Naive B cell (primary cell): ENCODE measurements at places on chromosomes 11 and 22.
A peak's percentile ranks its signal among the peaks of the same experiment; 100 is the strongest.

DNA sequence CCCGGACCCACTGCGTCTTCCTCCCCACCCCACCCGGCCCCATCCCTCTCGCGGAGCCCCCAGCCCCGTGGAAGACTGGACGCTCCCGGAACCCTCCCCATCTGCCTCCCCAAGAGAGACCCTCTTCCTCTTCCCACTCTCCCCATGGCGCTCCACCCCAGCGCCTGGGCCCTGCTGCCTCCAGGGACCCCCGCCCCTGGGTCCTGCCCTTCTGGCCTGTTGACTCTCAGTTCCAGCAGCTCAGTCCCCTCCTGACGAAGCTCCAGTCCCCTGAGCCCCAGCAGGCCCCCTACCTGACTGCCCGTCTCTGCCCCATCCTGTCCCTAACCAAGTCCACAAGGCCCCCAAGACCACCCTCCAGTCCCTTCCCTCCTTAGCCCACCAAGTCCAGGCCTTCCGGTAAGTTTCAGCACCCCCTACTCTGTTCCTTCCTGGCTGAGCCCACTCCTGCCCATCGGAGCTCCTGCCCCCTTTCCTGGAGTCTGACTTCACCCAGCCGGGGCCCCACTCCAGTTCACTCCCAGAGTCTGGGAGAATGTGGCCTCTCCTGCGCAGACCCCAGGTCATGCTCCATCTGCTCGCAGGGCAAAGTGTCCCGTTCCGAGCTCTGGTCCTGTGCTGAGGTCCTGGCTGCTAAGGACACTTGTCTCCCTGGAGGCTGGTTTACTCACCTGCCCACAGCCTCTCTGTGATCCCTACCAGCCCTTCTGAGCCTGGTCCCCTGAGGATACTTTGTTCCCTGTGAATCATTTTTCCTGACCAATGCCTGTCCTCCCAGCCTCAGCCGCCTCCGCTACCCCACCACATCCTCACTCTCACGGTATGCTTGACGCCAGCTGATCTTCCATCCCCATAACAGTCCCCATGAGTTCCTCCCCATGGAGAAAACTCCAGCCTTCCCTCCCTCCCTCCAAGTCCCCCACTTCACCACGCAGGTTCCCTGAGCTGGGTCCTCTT lies 722 bp downstream of the IFITM10 start:
- peaks cover 18% of the 10 kb centered on the region for H3K36me3 ChIP-seq
- H3K27ac ChIP-seq: no peak overlapping the region
- H3K4me1 ChIP-seq: peaks cover 21% of the 10 kb centered on the region
- H3K4me3 ChIP-seq: no peak overlapping the region
- DNase-seq: no peak

GRCh38 chr11:88301488-88302140 lies 35.9 kb downstream of the CTSC start:
- DNase-seq: no peak
- H3K36me3 ChIP-seq: peaks cover 43% of the 10 kb centered on the region
- H3K27me3 ChIP-seq: no peaks in the 10 kb centered on the region
- peak overlapping the region; percentile 44 for H3K27ac ChIP-seq
- H3K4me3 ChIP-seq: no peak overlapping the region
- H3K4me1 ChIP-seq: peaks cover 11% of the 10 kb centered on the region

DNA sequence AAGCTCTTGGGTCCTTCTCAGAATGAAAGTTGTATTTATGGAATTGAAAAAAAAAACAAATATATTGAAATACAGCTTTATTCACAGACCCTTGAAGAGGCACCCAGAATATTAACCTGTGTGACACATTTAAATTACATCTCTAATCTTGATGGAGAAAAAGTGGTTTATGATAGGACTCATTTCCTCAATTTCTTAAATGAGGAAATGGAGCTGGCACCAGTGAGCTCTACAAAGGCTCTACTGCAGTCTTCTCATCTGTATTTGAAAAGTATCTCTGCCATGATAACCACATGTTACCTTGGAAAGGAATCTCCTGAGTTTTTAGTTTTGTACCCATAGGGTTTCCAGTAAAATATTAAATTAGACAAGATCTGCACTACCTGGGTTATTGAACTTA lies 186.5 kb downstream of the HIPK3 start:
- peaks cover 10% of the 10 kb centered on the region for H3K27me3 ChIP-seq
- H3K4me3 ChIP-seq: no peak overlapping the region
- H3K36me3 ChIP-seq: no peaks in the 10 kb centered on the region
- H3K4me1 ChIP-seq: no peaks in the 10 kb centered on the region
- DNase-seq: no peak

DNA sequence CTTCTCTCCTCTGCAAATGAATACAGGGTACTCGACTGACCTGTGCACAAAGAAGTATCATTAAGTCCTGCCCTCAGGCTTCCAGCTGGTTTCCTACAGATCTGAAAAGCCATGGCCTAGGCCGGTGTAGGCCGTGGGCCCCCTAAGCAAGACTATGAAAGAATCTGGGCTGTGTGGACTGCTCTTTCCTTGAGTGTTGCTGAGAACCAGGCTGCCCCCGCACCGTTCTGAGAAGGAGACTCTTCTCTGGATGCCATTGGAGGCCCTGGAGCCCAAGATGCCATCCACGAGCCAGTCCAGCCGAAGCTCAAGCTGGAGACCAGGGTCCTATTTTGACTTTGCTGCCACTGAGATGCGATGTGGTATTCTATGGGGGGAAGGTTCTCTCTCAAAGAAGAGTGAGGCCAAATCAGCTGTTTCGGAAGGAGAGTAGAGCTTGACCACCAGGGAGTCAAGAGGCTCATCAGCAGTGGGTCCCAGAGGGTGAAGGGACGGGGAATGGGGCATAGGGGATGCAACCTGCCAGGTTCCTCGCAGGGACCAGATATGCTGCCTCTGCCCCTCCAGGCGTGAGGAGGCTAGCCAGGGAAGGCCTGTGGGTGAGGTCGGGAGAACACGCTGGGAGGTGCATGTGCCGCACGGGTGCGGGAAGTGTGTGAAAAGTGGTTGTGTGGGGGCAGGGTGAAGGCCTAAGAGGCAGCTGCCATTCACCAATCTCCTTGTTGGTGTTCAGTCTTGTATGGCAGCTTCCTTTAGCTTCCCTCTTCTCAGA lies 96.4 kb upstream of the B3GAT1 start:
- no peaks in the 10 kb centered on the region for H3K4me1 ChIP-seq
- no peak overlapping the region for H3K27ac ChIP-seq
- H3K36me3 ChIP-seq: no peaks in the 10 kb centered on the region
- peaks cover 8% of the 10 kb centered on the region for H3K27me3 ChIP-seq
- no peak overlapping the region for H3K4me3 ChIP-seq
- no peak for DNase-seq

GRCh38 chr11:76788661-76789442 lies 5.7 kb downstream of the TSKU start:
- H3K4me1 ChIP-seq: no peaks in the 10 kb centered on the region
- DNase-seq: no peak
- H3K27ac ChIP-seq: no peak overlapping the region
- peaks cover 34% of the 10 kb centered on the region for H3K27me3 ChIP-seq
- H3K4me3 ChIP-seq: no peak overlapping the region

DNA sequence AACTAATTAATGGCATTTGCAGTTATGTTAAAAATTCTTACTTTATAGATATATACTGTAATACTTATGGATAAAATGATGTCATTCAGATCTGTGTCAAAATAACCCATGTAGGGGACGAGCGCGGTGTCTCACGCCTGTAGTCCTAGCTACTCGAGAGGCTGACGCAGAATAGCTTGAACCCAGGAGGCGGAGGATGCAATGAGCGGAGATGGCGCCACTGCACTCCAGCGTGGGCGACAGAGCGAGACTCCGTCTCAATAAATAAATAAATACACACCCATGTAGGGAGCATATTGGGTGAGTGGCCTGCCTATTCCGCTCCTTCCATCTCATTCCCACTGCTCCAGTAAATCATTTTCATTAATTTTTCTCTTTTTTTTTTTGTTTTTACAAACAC lies 7.1 kb downstream of the SNU13 start:
- peaks cover 15% of the 10 kb centered on the region for H3K36me3 ChIP-seq
- H3K4me3 ChIP-seq: peak overlapping the region; percentile 100
- DNase-seq: peak; percentile 21
- peaks cover 37% of the 10 kb centered on the region for H3K4me1 ChIP-seq

GRCh38 chr11:12702999-12703453 lies 28.8 kb downstream of the TEAD1 start:
- no peak for DNase-seq
- H3K36me3 ChIP-seq: no peaks in the 10 kb centered on the region
- H3K4me1 ChIP-seq: no peaks in the 10 kb centered on the region
- no peak overlapping the region for H3K27ac ChIP-seq

DNA sequence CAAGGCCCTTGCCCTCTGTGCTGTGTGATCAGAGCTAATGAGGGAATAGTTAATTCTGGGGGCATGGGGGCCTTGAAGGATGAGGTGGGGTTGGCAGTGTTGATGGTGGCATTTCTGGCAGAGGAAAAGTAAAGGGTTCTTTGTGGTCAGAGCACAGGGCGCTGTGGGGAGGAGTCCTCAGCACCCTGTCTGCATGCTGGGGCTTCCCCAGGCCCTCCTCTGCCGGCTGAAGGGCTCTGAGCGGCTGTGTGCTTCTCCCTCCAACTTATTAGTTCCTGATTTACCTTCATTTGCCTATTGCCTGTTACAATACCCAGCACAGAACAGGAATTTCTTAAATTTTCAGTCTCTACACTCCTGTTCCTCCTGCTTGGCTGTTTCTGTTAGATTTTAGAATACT lies 122.8 kb downstream of the HIPK3 start:
- H3K27me3 ChIP-seq: peaks cover 20% of the 10 kb centered on the region
- no peak overlapping the region for H3K4me3 ChIP-seq
- peaks cover 12% of the 10 kb centered on the region for H3K4me1 ChIP-seq
- no peak overlapping the region for H3K27ac ChIP-seq
- no peaks in the 10 kb centered on the region for H3K36me3 ChIP-seq
- DNase-seq: peak; percentile 25

GRCh38 chr11:5197536-5197935 lies 2.9 kb downstream of the OR51V1 start:
- H3K27ac ChIP-seq: no peak overlapping the region
- no peaks in the 10 kb centered on the region for H3K4me1 ChIP-seq
- no peak for DNase-seq
- no peaks in the 10 kb centered on the region for H3K27me3 ChIP-seq
- H3K36me3 ChIP-seq: no peaks in the 10 kb centered on the region

- DNase-seq: no peak
- H3K36me3 ChIP-seq: no peaks in the 10 kb centered on the region
- H3K4me3 ChIP-seq: no peak overlapping the region
- no peak overlapping the region for H3K27ac ChIP-seq
- H3K27me3 ChIP-seq: peaks cover 8% of the 10 kb centered on the region
Measured at GRCh38 chr22:24976442-24977218, 24.1 kb downstream of the KIAA1671 start.

DNA sequence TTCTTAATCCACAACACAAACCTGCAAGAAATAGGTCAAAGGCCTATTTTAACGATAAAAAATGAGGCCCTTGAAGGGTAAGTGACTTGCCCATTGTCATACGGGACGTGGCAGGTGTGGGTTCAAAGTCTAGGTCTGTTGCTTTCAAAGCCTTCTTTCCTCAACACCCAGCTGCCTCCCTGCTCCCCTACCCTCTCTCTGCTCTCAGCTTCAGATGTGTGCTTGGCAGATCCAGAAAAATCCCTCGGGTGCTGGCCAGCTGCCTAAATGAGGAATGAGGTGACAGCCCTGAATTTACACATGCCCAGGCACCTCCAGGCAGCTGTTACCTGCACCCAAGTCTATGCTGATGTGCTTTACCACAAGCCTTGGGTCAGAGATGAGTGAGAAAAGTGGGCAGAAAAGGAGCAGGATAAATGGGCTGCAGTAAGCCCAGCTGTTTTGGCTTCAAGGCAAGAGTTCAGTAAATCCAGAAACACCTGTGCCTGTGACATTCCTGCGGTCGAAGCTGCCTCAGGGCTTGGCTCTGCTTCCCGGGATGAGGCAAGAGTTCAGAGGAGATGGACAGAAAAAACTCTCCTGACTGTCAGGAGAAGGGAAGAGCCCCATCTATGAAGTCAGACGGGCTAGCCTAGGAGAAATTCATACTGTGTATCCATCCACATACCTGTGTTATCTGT lies 49.9 kb upstream of the LDLRAD3 start:
- H3K4me1 ChIP-seq: no peaks in the 10 kb centered on the region
- no peak overlapping the region for H3K27ac ChIP-seq
- H3K27me3 ChIP-seq: peaks cover 36% of the 10 kb centered on the region
- no peak overlapping the region for H3K4me3 ChIP-seq
- no peak for DNase-seq
- H3K36me3 ChIP-seq: no peaks in the 10 kb centered on the region

- no peaks in the 10 kb centered on the region for H3K36me3 ChIP-seq
- no peak overlapping the region for H3K4me3 ChIP-seq
- H3K4me1 ChIP-seq: peaks cover 3% of the 10 kb centered on the region
- no peak overlapping the region for H3K27ac ChIP-seq
Measured at GRCh38 chr11:3222941-3223915, 4.6 kb upstream of the MRGPRG start.

- H3K27ac ChIP-seq: no peak overlapping the region
- no peak overlapping the region for H3K4me3 ChIP-seq
- H3K36me3 ChIP-seq: peaks cover 9% of the 10 kb centered on the region
- H3K4me1 ChIP-seq: peaks cover 11% of the 10 kb centered on the region
- H3K27me3 ChIP-seq: peaks cover 57% of the 10 kb centered on the region
Measured at GRCh38 chr22:39617970-39618757, 47.6 kb downstream of the CACNA1I start.

DNA sequence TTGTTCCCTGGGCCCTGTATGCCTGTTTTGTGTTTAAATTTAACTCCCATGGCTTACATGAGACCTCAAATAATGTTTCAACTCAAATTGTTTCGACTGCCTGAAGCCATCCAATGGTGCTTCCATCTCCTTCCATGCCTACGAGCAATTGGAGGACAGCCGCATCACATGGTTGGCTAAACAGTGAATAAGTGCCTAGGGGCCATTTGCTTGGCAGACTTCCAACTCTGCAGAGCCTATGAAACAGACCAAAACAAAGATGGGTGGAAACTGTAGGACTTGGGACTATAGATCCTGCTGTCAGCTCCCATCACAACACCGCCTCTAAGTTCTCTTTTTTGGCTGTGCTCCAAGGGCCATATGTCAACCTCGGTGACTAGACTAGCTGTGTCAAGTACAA lies 84.1 kb downstream of the PARVA start:
- H3K4me3 ChIP-seq: no peak overlapping the region
- H3K27ac ChIP-seq: no peak overlapping the region
- no peaks in the 10 kb centered on the region for H3K27me3 ChIP-seq
- H3K4me1 ChIP-seq: no peaks in the 10 kb centered on the region
- no peaks in the 10 kb centered on the region for H3K36me3 ChIP-seq

- H3K36me3 ChIP-seq: no peaks in the 10 kb centered on the region
- H3K27ac ChIP-seq: peak overlapping the region; percentile 86
- H3K4me1 ChIP-seq: peaks cover 57% of the 10 kb centered on the region
- no peaks in the 10 kb centered on the region for H3K27me3 ChIP-seq
- peak overlapping the region; percentile 79 for H3K4me3 ChIP-seq
- no peak for DNase-seq
Measured at GRCh38 chr11:67392183-67392715, 463 bp downstream of the RAD9A start.

DNA sequence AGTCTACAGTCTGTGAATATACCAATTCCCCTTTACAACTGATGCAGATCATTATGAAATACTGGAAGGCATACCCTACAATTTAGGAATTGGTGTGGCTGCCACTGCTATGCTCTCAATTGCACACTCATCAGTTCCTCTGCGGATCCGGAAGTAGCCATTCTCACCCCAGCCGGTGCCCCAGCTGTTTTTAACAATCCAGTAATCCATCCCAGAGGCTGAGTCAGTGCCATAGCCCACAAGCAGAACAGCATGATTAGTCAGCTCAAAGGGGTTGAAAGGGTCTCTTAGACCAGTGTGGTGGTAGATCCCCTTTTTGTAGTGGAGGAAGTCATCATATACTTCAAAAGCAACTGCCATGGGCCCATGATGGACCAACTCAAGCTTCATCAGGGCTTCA lies 43.6 kb downstream of the CTSC start:
- peaks cover 13% of the 10 kb centered on the region for H3K36me3 ChIP-seq
- DNase-seq: no peak
- no peak overlapping the region for H3K4me3 ChIP-seq
- no peak overlapping the region for H3K27ac ChIP-seq
- no peaks in the 10 kb centered on the region for H3K27me3 ChIP-seq
- H3K4me1 ChIP-seq: no peaks in the 10 kb centered on the region
